ENCODE measurements at places on chromosomes 6 and 20.

DNA sequence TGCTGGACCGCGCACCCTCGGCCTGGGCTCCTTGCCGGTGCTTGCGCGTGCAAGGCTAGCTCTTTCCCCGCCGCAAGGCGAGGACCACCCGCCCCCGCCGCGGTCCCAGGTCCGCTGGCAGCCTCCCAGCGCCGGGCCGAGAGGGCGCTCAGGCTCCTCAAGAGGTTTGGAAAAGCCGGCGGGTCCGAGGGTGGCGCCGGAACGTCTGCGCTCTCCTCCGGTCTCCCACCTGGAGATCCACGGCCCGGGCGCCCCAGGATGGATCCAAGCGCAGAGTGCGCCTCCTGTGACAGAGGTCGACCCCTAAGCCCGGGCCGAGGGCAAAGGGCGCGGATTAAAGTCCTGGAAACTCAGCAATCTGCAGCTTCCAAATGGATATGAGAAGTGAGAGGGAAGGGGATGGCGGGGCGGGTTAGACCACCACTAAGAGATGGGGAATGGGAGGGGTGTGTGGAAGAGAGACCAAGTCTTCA, 575 bp upstream of the MICAL1 start:
- no peak for DNase-seq

DNA sequence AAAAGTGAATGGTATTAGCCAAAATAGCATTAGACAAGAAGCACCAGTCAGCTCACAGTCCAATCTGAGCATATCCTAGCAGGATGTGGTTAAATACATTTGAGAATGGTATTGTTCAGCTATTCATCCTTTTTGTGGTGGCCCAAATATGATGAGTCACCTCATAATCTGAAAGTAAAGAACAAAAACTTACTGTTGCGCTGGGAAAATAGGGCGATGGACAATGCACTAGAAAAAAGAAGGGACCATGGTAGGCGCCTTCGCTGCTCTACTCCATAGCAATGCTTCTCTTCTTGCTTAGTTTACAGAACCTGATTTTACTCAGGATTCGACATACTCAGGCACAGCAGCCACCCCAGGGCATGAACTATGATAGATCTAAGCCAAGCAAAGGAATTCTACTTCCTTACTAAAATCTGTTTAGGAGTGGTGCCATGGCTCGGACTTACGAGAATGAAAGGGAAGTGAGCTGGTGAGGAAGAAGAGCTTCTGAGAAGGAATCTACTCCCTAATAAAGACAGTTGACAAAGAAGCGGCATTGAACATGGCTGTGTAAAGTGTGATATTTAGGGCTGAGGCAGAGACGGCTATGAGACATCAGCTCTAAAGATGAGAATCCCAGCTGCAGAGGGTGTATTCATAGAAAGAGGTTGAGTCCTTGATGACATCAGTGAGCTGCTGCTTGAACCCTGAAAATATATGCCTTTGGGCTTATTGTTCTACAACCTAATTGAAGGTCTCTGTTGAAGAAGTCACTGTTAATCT, 16.6 kb upstream of the FBXO9 start:
- DNase-seq: no peak

DNA sequence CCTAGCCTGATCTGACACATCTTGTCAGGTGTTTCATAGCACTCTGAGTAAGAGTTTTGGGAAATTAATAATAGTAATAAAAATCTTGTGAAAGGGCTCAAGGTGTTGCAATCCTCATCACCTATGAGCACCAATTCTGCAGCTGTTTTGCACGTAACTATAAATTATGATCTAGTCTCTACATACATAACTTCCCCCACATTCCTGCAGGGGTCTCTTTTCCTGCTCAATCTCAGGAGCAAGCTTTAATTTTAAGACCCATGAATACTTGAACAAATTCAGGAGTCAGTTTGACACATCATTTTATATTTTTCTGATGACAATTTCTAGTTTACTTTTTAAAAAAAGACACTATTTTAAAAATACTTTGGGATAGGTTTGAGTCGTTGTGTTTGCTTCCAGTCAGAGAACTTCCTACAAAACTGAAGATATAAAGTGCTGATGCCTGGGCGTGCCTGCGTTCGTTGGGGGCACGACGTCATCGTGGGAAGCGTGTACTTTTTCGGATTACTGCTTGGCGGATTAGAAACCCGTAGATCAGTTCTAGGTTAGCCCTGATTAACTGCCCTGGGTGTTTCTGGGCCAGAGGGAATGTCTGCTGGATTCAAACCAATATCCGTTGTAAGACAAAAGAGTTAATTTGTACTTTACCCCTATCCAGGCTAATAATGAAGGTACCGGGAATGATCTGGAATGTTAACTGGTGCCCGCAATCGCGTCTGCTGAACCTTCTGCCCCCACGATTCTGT, 1.0 kb upstream of the E2F3 start:
- no peak for DNase-seq

GRCh38 chr20:16417001-16417400, 156.2 kb downstream of the KIF16B start:
- no peak for DNase-seq

- no peak for DNase-seq
Measured at GRCh38 chr6:97067045-97067444, 142.5 kb downstream of the KLHL32 start.

- DNase-seq: no peak
Measured at GRCh38 chr20:48734104-48734749, 93.6 kb downstream of the PREX1 start.

- no peak for DNase-seq
Measured at GRCh38 chr6:73823832-73824231, 127.8 kb downstream of the CD109 start.

- no peak for DNase-seq
Measured at GRCh38 chr20:61719691-61720347, 345.9 kb downstream of the TAF4 start.

DNA sequence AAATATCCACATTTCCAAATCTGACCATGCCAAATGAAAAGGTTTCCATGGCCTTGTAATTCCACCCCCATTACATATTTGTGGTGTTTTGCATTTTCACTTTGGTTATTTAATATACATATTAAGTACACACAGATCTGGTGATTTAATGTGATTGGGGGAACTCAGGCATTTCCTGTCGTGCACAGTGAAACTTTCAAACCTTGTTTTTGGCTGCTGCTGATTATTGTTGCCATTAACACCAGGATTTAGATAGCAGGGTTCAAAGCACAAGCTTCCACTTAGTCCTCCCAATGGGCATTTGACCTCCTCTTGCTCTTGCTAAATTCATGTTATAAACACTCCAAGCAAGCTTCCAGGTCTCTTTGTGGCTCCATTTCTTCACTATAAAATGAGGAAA, 166.5 kb downstream of the SOBP start:
- DNase-seq: no peak
